Neural progenitor cell (in vitro differentiated cells): ENCODE measurements at places on chromosomes 2 and 18. TPM values are rescaled to one million over a fixed set of nuclear protein-coding genes. Genes with fewer than 3 reads are reported as not detected.

TSGA10 gene
- total RNA-seq: 5.8 and 6.6 TPM in 2 replicates

NPAS2 gene
- 0.59 and 39.4 TPM in 2 replicates for total RNA-seq

NT5C1B gene
- not detected in 2 replicates for total RNA-seq

PSD4 gene
- 0.02 and 0.87 TPM in 2 replicates for total RNA-seq

ANKRD29 gene
- 0.65 and 0.81 TPM in 2 replicates for total RNA-seq

SPATA3 gene
- total RNA-seq: not detected in 2 replicates

STK11IP gene
- total RNA-seq: 16.8 and 22.7 TPM in 2 replicates

CYRIA gene
- total RNA-seq: 0.81 and 1.0 TPM in 2 replicates

MAPK4 gene
- total RNA-seq: 7.0 and 7.9 TPM in 2 replicates

FAM237A gene
- total RNA-seq: not detected in 2 replicates

SLC4A3 gene
- 0.88 and 3.7 TPM in 2 replicates for total RNA-seq

PLCD4 gene
- 0.12 and 1.1 TPM in 2 replicates for total RNA-seq

RGPD3 gene
- total RNA-seq: 0.07 and 0.25 TPM in 2 replicates

SULT1C2 gene
- 0.28 and 1.6 TPM in 2 replicates for total RNA-seq

- DNase-seq: no peak
These were observed 65.5 kb upstream of the GPC1 start for GRCh38 chr2:240369801-240370585.

DNA sequence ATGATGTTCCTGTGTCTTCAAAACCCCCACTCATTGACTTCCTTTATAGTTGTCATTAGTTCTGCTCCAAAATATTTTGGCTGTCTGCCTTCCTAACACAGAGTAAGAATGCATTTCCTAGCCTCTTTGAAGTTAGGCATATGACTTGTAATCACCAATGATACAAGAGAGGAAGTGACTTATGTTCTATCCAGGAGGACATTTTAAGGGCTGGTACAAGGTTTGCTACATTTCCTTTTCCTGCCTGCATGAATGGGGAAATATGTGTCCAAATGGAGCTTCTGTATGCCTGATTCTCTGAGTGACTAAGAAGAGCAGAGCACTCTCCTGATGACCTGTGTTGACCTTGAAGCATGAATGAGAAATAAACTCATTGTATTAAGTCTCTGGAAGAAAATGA lies 115.1 kb downstream of the PLCL1 start:
- DNase-seq: no peak

DNA sequence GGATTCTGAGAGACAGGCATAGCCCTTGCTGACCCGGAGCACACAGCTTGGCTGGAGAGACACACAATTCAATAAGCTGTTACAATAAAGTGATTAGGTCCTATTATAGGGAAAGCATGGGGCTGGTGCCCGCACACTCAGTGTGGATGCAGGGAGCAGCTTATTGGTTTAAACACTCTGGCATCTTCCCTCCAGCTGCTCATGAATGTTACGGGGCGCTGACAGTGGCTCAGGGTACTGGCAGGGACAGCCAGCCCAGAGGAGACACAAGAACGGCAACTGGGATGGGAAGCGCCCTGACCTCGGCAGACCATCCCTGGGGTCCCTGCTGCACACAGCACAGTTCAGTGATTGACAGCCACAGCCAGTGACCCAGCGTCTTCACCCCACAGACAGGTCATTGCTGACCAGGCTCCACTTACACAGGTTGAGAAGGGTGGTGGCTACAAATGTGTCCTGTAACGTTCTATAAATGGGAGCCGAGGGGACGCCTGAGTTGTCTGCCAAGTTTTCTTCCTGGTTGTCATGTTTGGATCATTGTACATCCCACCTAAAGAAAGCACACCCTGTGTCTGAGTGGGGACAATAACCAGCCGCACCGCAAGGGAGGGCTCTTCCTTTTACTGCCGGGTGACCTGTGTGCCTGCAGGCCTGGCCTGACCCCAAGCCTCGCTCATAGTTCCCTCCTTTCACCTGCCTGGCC lies 60.3 kb downstream of the SH3BP4 start:
- peak; percentile 88 for DNase-seq

DNA sequence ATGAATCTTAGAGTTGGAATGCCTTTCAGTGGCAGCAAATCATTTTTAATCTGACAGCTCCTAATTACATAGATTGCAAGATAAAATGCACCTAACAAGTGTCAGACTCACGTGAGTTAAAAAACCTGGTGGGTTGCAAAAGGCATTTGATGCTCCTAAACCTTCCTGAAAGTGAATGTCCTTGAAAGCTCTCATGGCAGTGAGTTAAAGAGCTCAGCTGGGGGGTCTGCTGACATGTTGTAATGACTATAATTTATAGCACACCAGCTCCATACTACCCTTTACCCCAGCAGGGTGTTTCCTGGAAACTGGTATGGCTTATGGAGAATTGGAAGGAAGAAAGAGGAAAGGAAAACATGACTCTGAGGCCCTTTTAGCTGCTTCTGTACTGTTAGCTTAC lies 91.9 kb upstream of the CAVIN2 start:
- no peak for DNase-seq

DNA sequence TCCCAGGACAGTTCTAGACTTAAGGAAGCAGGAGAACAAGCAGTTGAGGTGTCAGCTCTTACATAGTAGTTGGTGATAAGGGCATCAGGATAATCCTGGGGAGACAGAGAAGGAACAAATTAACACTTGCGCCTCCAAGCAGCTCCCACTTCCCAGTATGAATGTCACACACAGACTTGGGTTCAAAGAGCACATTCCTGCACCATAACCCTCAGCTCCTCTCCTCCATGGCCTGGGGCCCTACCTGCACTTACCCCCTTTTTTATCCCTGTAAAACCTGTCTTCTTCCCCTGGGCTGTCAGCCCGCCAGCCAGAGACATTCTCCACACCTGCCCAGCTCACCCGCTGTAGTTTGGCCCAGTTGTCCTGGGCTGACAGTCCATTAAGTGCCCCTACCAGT lies 3.9 kb upstream of the UCN start:
- no peak for DNase-seq

DNA sequence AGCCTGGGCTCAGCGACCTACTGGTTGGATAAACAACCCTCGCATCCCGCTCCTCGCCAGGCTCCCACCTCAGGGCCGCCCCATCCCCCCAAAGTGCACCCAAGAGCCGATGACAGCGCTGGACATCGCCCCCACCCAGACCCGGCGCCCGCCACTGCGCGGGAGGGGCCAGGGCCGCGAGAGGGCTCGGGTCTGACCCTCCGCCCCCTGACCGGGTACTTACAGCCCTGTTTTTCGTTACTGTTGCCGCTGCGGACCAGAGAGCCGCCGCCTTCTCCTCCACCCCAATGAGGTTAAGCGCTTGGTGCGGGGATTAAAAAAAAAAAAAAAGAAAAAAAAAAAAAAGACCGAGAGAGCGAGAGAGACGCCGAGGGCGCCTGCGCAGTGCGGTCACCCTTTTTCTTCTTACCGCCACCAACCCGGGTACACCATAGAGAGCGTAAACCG lies at the start of gene CLASP1:
Gene CLASP1 (minus strand): TSS at position 314 of the 447 bp plus-strand sequence. CDS start 43,567 bp downstream, outside the sequence.
- DNase-seq: no peak

GRCh38 chr18:49858309-49859020 lies 45.1 kb upstream of the ACAA2 start:
- peak; percentile 79 for DNase-seq

GRCh38 chr2:240733803-240734495 lies 42.3 kb downstream of the AQP12A start:
- DNase-seq: peak; percentile 27

GRCh38 chr2:192230889-192231453 lies 36.2 kb upstream of the TMEFF2 start:
- DNase-seq: peak; percentile 7

- no peak for DNase-seq
These were observed 12.8 kb upstream of the TTN start for GRCh38 chr2:178819992-178820391.

DNA sequence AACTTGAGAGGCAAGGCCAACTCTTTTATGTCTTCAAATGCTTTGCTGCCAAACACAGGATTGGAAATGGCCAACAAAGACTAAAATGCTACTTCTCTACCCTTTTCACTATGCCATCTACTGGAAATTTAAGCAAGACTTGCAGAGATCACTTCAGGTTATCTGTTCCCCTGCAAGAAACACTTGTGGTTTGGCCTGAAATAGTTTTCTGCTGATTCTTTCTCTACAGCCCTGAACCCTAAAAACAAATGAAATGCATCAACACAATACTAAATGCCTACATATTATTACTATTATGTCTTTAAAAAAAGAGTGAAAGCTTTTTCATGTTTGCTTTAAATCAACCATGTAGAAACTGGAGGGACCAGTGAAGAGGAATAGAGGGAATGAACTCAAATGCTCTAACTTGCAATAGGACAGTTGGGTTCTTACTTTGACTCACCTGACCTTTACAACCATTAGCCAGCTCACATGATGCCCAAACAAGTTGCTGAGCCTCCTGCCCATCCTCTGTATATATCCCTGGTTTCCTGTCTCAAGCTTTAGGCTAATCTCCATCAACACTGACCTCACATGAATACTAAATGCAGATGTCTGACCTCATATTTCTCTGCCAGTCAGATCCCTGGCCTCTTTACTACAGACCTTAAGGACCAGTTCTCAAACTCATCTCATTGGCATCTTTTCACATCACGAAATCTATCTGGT lies 17.5 kb upstream of the ADAM17 start:
- DNase-seq: no peak

DNA sequence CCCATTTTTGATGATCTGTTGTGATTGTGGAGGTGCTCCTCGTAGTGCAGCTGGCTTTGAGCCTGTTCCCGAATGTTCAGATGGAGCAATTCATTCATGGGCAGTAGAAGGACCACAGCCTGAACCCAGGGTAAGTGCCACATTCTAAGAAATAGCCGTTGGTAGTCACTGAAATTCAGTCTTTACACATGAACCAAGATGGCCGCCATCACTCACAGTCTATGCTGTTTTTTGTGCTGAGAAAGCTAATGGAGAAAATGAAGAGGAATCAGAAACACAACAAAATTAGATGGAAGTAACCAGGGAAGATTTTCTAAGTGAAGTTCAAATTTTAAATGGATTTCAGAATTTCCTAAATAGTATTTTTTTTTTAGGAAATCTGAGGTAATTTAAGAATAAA lies 25.5 kb downstream of the DSG1 start:
- DNase-seq: no peak

GRCh38 chr18:9992300-9992972 lies 78.6 kb downstream of the VAPA start:
- no peak for DNase-seq

GRCh38 chr2:231300722-231301076 lies 94.8 kb upstream of the B3GNT7 start:
- DNase-seq: no peak

DNA sequence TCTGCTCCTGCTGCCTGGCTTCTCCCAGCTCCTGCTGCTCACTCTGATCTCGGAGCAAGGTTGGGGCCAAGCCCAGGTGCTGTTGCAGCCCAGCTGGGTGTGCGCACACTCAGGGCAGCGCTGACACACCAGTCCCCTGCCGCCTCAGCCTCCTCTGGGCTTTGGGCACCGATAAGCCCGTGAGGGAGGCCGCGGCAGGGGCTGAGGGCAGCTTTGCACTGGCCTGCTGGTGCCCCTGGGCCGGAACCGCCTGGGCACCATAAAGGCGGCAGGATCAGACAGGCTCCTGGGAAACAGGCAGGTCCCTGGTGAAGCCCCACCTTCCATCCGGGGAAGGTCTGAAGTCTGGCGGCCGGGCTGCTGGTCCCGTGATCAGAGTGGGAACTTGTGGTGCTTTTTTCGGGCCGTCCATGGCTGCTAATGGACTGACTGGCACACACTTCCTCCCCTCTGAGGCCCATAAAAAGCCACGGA lies 14.1 kb upstream of the EML6 start:
- DNase-seq: no peak

DNA sequence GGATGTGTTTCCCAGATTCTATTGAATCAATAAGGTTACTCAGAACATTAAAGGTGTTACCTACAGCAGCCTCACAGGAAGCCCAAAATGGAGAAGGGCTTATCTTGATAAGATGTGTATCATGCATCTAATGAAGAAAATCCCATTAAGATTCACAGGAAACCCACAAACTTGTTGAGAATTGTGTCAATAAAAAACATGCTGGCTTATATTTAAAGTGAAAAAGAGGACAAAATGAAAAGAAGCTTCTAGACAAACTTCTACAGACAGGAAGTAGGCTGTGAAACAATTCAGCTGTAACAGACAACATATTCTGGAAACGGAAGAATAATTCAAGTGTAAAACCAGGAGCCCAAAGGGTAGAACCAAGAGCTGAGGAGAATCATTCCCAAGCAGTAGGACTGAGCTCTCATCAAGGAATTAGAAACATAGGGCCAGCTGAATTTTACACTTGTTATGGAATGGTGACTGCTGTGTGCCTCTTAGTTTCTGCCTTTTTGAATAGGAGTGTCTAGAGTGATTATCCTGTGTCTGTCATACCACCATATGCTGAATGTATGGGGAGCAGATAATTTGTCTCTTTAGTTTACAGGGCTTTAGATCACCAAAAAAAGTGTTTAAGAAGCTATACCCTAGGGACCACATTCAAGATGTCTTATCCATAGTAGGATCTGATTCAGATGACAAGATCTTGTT lies 9.6 kb downstream of the IMMT start:
- no peak for DNase-seq

DNA sequence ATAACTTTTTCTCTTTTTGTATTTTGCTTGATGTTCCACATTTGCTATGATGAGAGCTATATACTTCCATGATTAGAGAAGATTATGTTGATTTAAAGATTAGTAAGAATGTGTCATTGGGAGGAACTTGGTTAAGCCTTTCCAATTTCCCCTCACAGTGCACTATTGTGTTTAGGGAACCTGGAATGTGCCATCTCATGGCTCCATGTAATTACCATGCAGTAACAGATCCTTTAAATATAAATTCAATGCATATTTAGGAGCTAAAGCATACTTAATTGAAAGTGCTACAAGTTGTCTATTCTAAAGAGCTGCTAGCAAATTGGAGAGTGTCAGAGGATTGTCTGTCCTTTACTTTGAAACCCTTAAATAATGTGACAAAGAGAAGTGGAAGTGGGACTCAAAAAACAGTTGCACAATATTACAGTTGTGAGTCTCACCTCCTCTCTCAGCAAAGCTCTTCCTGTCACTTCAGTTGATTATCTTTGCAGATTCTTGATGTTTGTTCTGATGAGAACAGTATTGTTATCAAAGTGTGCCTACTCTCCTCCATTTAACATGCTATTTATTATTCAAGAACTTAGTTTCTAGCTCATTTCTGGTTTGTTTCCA lies 1162.7 kb upstream of the ZEB2 start:
- peak; percentile 30 for DNase-seq
